ENCODE measurements at places on chromosomes 13 and 19.

- DNase-seq, result no peak
These were observed 27.2 kb downstream of the FOXO1 start for GRCh38 chr13:40639221-40639681.

- no peak for DNase-seq
These were observed 1146.3 kb upstream of the MIR17HG start for GRCh38 chr13:90201202-90201601.

DNA sequence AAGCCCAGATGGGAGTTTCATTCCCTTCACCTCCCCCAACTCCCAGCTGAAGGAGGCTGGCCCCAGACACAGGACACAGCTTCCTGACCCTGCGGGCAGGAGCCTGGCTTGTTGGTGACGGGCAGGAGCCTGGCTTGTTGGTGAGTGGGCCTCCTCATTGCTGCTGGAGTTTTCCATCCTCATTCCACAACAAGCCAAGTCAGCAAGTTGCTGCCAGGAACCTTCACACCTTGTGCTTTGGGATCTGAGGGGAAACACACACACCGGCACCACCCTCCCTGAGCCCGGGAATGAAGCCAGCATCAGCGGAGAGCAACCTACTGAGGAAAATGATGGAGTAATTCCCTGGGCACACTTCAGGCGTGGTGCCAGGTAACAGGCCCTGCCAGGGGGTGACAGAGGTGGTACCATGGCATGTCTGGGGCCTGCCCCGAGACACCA is 74.9 kb downstream of the ALOX5AP start:
- DNase-seq, result no peak

- peak; percentile 69 for DNase-seq
These were observed 21.7 kb downstream of the PRKCSH start for GRCh38 chr19:11457115-11457514.

DNA sequence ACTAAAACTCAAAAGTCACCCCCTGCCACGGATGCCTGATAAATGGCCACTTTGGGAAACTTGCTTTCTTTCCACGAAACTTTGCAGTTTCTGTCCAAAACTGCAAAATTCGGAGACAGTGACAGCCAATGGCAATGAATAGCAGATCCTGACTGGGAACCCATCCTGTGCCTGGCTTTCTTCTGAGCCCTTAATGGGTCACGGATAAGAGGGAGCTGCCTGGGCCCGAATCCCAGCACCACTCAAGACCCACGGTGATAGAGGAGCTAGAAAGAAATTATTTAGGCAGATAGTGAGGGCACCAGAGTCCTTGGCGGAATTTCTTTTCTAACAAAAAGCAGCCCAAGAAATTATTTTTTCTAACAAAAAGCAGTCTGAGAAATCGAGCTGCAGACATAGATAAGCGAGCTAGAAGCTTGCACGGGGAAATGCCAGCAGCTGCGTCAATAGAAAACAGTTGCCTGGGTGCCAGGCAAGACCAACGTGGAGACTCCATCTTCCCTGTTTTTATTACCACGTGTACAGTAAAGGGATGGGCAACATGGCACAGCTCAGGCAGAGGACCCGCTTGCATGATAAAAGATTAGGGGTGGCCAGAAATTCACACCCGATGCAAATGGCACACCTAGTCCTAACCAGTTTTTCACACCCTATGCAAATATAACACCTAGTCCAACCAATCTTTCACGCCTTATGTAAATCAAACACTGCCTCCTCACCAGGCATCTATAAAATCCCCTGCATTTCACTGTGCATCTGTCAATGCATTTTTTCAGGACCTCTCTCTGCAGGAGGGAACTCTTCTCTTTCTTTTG is 7.1 kb upstream of the HSH2D start:
- no peak for DNase-seq

DNA sequence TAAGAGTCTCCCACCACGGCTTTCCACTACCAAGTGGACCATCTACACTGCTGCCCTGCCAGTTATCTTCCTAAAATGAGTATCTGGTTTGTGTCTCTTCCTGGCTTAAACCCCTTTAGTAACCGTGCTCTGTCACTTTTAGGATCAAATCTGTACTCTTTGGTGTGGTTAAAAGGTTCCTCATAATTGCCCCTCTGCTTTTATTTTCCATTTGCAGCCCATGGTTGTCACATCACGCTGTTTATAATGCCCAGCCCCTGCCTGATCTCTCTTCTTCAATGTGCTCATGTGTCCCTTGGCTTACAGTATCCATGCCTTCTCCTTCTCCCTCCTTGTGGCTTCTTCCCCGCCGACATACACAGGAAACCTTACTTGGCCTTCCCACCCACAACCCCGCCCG is 100.1 kb downstream of the DGKH start:
- no peak for DNase-seq

DNA sequence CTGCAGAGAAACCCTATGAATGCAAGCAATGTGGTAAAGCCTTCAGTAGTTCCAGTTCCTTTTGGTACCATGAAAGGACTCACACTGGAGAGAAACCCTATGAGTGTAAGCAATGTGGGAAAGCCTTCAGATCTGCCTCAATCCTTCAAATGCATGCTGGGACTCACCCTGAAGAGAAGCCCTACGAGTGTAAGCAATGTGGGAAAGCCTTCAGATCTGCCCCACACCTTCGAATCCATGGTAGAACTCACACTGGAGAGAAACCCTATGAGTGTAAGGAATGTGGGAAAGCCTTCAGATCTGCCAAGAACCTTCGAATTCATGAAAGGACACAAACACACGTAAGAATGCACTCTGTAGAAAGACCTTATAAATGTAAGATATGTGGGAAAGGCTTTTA is 14.7 kb downstream of the ZNF763 start:
- DNase-seq, result no peak

GRCh38 chr19:28640506-28640905 is 572.4 kb downstream of the UQCRFS1 start:
- no peak for DNase-seq

DNA sequence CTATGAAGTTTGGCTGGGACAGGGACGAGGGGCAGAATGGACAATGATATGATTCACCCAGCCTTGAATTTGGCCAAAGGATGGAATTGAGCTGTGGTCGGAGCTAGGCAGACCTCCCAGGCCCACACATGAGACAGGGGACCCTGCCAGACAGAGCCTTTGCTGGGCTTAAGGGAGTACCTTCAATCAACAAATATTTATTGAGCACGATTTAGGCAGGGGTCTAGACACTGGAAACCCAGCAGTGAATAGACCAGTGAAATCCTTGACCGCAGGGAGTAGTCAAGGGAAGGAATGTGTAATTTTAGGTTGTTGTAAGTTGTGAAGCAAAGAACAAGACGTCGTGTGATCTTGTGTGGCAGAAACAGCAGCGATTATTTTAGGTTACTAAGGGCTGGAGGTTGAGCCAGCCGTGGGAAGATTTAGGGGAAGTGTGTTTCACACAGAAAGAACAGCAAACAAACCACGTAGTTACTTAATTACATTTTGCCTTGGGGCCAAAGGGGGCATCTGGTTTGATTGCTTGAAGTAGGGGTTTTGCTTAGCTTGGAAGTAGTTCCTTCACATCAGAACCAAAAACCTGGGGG is 16.9 kb upstream of the AP1M2 start:
- DNase-seq, result no peak

GRCh38 chr19:1273263-1274041 is 1.9 kb upstream of the FAM174C start:
- peak; percentile 39 for DNase-seq

DNA sequence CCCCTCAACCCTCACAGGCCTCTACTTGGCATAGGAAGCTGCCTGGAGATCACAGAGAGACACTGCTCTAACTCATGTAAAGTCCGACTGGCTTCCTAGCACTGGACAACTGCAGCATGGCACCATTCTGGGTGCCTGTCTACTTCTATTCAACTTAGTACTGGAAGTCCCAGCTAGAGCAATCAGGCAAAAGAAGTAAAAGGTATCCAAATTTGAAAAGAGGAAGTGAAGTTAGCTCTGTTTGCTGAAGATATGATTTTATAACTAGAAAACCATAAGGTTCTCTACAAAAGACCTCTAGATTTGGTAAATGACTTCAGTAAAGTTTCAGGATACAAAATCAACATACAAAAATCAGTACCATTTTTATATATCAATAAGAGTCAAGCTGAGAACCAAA is 1017.6 kb downstream of the PCDH9 start:
- DNase-seq, result no peak

- no peak for DNase-seq
These were observed 44.0 kb downstream of the BRD4 start for GRCh38 chr19:15288146-15288963.

DNA sequence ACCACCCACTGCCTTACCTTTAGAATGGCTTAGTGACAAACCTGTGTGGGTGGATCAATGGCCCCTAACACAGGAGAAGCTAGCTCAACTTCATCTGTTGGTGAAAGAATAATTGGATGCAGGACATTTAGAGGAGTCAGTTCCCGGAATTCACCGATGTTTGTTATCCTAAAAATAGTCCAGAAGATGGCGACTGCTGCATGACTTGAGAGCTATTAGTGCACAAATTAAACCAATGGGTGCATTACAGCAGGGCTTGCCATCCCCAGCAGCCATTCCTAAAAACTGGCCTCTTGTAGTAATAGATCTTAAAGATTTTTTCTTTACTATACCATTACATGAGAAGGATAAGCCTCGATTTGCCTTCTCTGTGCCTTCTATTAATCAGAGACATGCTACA is 46.8 kb upstream of the ZNF726 start:
- no peak for DNase-seq

- peak; percentile 51 for DNase-seq
These were observed 395.9 kb downstream of the KCNRG start for GRCh38 chr13:50410921-50411746.

DNA sequence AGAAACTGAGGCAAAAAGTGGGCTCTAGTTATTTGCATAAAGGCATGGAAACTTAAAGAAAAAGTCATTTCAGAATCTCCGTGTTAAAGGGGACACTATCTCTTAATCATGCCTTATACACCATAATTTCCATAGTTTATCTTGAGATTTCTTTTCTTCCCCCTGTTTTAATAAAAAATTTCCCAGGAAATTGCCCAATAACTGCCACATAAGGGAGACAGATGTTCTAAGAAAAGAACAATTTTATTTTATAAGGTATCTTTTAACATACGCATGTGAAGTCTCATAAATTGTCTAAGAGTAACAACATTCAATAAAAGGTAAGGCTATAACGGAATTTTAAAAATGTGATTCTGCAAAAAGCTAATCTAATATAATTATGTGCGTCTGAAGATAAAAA is 371.3 kb downstream of the IRS2 start:
- DNase-seq, result no peak

GRCh38 chr13:25143706-25144105 is 28.4 kb downstream of the AMER2 start:
- no peak for DNase-seq

DNA sequence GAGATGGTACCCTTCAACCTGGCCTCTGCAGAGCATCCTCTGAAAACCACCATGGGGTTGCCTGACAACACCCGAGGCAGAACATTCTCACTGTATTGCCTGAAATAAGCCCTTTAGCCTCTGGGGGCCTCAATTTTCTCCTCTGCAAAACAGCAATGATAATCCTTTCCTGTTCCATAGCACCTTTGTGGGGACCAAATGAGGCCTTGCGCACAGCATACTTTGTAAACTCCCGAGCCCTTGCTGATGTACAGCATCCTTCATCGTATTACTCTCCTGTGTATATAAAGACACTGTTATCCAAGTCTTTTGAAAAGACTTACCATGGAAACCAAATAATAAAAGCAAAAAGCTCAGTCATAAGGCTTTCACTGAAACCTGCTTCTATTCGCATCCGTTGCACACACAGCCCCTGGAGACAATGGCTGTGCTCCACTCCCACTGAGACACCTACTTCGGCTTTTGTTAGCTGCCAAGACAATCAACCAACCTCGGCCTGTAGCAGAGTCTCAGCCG is 276.0 kb downstream of the FOXO1 start:
- DNase-seq, result no peak

GRCh38 chr13:75875450-75875849 is 239.3 kb downstream of the LMO7 start:
- no peak for DNase-seq

All from K562 (cell line).